ENCODE measurements at places on chromosomes 3 and 15.
A peak's percentile ranks its signal among the peaks of the same experiment; 100 is the strongest.

GRCh38 chr15:74978503-74978902, 16.9 kb upstream of the SCAMP5 start:
- ATAC-seq: peak; percentile 36

DNA sequence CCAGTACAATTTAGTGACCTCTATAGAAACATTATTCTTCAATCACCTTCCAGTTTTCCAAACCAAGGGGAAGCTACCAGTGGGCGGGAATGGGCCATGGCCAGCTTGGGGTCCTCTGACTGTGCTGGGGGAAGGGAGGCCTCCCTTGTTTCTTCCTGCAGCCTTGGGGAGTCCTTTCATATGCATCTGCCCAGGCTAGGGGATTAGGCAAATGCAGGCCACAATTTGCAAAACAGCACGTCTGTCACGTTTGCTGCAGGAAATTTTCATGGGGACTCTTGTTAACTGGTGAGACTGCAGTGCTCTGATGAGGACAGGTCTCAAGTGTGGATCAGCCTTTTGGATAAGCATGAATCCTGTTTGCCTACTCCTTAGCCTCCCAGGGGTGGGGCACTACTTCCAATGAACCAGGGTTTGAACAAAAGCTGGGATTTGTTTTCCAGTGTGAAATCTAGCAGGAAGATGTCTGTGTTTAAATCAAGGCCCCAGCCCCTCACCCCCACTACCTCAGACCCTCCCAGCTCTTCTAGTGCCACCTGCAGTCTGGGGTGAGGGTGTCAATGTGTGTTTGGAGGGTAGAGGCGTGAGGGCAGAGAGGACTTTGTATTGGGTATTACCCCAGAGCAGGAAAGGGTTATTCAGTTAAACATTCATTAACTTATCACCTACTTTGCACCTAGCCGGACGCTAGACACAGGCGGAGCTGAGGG, 219.9 kb downstream of the OPA1 start:
- no peak for ATAC-seq

- no peak for ATAC-seq
These were observed 43.2 kb upstream of the LEKR1 start for GRCh38 chr3:156782921-156783320.

DNA sequence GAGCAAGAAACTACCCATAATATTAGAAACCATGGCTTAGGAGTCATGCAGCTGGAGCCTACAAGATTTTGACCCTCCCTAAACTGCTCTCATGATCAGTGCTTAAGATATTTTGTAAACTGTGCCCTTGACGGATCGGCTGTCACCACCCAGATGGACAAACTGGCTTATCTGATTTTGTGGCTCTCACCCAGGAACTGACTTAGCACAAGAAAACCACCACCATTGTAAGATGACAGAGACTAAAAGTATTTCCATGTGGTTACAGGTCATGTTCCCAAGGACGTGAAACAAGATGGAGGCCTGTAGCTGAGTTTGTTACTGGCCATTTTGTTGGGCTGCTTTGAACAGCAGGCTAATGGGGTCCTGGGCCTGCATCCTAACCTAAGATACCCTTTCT, 940.9 kb downstream of the OTOL1 start:
- no peak for ATAC-seq

DNA sequence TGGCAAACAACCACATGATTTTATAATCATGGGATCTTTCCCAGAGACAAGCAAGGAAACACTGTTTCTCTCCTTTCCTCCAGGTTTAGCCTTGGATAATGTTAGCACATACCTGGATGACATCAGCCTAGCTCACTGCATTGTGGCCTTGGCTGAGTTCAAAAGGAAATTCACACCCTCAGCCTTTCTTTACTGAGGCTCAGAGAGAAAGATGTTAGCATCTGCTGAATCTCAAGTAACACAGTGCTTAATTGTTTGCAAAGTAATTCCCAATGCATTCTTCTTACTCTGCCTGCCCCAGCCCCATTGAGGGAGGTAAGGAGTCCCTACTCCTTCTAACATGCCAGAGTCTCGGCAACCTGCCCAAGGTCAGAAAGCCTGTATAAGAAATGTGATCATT, 432.2 kb upstream of the LMCD1 start:
- no peak for ATAC-seq

DNA sequence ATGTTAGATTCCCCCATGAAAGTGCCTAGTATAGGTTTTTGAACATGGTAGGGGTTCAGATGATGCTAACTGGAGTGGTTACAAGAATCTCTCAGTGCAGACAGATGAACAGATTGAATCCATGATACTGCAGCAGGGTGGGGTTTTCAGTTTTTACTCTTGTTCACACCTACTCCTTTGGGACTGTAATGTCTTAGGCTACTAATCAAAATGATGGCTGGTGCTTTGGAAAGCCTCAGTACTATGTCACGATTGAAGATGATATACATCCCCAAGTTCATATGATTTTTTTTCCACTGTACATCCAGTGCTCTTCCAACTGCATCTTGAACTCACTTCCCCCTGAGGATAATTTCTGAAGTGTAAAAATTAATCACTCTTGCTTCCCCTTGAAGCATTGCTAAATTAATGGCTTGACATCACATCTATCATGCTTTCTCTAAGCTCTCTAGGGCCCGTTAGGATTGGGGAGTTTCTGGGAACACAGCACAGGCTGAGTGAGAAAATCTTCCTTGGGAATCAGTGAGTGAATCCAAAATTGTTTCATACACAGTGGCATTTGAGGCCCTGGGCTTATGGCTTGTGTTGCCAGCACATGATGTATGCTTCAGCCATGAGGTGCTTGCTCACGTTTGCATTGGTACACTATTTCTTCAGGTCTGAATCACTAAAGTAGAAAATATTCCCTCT, 115.0 kb upstream of the TPRG1 start:
- ATAC-seq: no peak

GRCh38 chr15:69660658-69661405, 208.2 kb downstream of the RPLP1 start:
- ATAC-seq: no peak

- ATAC-seq: peak; percentile 93
These were observed 91.2 kb downstream of the SENP2 start for GRCh38 chr3:185677146-185677829.

DNA sequence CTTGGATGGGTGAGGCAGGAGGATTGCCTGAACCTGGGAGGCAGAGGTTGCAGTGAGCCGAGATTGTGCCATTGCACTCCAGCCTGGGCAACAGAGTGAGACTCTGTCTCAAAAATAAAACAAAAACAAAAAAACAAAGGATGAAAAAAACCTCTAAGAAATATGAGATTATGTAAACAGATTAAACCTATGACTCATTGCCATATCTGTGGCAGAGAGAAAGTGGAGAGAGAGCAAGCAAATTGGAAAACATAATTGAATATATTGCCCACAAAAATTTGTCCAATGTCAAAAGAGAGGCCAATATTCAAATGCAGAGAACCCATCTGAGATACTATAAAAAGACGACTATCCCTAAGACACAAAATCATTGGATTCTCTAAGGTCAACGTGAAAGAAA, 1106.0 kb downstream of the OTOL1 start:
- ATAC-seq: no peak

- no peak for ATAC-seq
These were observed 360 bp upstream of the MGA start for GRCh38 chr15:41659855-41660234.

- ATAC-seq: peak; percentile 56
These were observed 317.7 kb upstream of the TPRG1 start for GRCh38 chr3:188853856-188854771.

GRCh38 chr3:55416331-55416821, 70.7 kb downstream of the WNT5A start:
- ATAC-seq: peak; percentile 100

- no peak for ATAC-seq
These were observed 640.9 kb downstream of the SQOR start for GRCh38 chr15:46275701-46276100.

GRCh38 chr3:190811775-190812480, 50.6 kb downstream of the GMNC start:
- ATAC-seq: peak; percentile 99

DNA sequence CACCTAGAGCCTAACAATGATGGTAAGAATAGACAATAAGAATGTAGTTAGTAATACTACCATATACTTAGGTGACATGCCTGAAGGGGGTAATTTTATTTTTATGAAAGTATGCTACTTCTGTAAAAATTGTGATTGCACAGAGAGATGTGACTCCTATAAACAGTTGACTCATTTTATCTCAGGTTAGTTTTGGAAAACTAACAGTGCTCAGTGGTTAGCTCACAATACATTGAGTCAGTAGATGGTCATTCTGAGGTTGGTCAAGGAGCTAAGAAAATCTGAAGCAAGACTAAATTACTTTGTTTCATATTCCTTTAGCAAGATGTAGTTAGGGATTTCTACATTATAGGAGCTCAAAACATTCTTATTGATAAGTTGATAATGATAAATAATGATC, 271.0 kb downstream of the EDEM1 start:
- ATAC-seq: no peak

DNA sequence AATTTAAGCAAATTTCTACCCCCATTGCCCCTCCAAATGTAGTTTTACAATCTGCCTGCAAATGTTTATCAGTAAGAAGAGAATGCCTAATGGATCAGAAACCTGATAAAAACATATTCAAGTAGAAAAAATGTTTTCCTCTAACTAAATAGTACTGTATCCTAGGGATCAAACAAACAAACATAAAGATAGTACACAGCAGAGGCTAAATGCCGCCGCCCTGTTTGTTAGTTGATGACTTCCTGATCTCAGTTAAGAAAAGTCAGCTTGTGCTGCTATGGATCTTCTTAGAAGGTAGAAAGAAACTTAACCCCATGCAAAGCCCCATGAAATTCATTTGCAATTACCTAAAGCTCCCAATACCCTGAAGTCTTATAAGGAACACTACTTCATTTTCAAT, 387.3 kb upstream of the THBS1 start:
- no peak for ATAC-seq

DNA sequence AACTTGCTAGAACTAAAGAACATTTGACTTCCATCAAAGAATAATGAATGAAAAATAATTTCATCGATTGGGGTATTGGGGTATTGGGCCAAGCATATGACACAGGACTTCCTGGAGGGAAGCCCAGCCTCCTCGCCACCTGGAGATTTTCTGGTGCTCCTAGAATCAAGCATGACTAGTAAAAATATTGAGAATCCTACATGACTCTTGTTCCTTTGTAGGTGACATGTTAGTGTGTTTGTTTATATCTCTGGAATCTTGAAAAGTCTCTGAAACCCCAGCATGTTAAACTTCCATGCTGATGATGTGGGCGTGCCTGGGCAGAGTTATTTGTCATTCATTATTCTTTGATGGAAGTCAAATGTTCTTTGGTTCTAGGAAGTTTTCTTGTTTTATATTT, 90.1 kb upstream of the EPHB3 start:
- ATAC-seq: no peak

DNA sequence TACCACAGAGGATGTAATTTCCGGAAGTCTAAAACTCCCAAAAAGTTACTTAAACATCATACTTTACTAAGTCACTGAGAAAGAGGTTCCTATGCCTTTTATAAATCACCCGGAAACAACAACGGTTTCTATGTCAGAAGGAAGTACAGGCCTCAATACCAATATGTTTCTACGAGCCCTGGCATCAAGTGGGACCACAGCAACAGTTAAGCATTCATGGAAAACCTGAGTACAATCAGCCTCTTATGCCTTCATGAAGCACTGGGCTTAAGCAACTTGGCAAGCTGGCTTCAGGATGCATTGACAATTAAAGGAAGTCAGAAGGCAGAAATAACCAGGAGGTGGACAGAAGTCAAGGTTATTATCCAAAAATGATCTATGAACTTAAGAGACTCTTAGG, 19.1 kb upstream of the B3GNT5 start:
- no peak for ATAC-seq

DNA sequence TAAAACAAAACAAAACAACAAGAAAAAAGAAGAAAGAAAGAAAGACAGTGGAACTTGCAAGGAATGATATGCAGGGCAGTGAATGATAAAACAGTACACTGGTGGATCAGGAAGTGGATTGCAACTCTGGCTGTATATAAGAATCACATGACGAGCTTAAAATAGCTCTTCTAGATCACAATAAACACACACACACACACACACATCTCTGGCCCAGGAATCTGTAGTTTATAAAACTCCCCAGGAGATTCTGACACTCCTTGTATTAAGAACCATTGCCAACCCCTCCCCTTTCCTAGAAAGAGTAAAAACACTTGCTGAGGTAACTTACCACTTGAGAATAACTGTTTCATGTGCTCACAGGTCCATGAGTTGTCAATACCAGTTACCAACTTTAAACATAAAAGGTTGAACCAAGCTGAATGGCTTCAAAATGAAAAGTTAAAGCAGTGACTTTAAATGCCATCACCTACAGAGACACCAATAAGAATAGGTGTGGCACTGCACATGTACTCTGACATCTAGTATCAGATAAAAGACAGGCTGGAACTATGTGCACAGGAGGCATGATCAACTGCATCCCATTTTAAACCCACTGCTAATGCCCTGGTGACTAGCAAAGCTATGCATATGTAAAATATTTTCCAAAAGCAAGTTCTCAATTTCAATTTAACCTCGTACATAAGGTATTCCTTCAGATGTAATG, 3.9 kb downstream of the CPOX start:
- no peak for ATAC-seq

DNA sequence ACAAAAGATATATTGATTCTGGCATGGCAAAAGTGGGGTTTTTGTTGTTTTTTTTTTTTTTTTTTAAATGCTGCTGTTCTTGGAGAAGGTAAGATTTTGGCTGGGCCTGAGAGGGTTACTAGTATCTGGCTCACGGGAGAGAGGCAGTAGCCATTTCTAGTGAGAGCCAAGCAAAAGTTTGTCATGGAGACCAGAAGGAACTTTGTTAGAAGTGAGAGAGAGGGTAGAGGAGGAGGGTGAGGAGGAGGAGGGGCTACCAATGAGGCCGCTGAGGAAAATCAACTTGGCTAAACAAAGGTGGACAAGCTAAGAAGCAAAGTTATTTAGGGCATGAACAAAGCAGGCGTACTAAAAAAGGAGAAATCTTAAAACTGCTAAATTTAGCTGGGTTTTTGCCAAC, 48.9 kb upstream of the STRIT1 start:
- ATAC-seq: no peak

DNA sequence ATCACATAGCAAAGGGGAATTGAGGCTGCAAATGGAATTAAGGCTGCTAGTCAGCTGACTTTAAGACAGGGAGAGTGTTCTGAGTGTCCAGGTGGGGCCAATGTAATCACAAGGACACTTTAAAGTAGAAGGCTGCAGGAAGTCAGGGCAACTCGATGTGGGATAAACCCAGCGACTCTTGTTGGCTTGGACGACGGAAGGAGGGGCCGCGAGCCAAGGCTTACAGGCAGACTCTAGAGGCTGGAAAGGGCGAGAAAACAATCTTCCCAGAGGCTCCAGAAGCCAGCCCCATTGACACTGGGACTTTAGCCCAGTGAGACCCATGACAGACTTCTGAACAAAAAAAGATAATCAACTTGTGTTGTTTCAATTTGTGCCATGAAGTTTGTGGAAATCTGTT, 12.9 kb upstream of the MUSTN1 start:
- no peak for ATAC-seq

- ATAC-seq: peak; percentile 100
These were observed 71.3 kb downstream of the DHX36 start for GRCh38 chr3:154252759-154253638.

DNA sequence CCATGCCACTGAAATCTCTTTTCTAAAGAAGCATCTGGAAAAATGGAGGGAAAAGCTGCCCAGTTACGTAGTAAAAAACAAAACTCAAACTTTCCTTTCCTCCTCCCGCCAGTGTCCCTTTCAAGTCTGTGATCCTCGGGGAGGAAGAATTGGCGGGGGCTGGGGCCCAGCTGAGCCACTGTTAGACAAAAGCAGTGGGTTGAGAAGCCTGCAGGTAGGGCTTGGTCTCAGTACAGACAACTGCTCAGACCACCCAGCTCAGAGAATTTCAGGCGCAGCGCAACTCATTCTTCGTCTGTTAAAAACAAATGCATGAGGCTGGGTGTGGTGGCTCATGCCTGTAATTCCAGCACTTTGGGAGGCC, 117.1 kb downstream of the MYLK start:
- no peak for ATAC-seq
